ENCODE measurements at places on chromosomes 4 and X.

GRCh38 chrX:72309297-72310071 is 3.8 kb upstream of the CITED1 start:
- DNase-seq: no peak

DNA sequence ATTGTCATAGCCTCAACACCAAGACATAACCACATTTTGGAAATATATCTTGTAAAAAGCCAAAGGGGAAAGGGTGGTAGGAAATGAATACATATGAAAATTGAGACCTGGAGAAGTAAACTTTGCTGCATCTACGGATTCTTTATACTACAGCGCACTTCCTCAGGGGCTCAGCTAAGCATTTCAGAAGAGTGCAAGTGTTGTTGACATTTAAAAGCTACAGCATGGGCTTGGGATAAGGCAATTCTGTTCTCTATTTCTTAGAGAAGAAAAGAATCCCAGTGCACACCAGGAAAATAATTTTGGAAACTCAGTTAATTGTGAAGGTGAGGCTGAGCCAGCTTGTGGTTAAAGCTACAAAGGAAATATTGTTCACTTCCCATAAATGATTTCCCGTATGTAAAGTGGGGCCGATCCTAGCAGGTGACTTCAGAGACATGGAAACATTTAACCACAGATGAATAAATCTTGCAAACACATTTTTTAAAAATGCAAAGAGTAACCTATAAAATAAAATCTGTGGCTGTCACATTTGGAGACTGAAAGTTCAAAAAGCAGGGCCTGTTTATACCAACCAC is 12.6 kb upstream of the GBA3 start:
- no peak for DNase-seq

- no peak for DNase-seq
Measured at GRCh38 chr4:186029571-186030398, 39.2 kb upstream of the TLR3 start.

DNA sequence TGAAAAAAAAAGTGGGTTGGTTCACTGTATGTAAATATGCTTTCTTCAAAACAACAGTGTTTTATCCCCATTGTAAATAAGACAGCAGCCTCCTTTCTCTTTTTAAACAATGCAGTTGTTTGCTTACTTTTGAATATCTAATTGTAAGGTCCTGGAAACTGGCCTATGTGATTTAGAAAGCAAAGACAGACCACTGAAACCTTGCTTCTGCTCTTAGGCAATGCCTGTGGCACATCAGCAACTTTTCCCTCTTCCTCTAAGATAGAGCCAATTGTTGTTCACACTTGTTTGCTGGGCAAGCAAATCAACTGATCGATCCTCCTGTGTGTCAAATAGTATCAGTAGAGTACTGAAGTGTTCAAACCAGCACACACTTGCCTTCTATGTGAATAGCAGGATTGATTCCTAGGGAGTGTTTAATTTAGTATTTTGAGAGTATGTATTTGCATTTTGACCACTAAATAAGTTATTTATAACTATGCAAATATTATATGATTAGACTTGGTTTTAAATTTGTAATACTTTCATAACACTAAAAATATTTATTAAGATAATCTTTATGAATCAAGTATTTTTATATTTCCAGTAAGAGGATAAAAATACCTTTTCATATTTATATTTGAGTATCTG is 55.4 kb upstream of the GRPR start:
- DNase-seq: no peak

DNA sequence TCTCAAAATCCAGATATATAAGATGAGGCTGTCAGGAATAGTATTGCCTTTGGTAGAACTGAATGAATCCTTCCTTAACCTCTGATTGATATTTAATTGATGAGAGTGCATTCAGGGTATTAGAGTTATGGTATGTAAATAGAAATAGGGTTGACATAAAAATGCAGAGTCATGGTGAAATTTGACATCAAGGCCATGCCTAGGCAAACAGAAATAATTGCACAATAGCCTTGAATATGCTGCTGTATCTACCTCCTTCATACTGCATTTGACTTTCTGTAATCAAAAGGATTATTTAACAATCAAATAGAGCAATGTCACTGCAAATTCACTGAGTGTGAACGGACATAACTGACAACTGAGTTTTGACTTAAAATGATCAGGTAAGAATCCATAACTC is 1316.3 kb downstream of the STIM2 start:
- DNase-seq: no peak

GRCh38 chrX:7198499-7198898 is 50.5 kb upstream of the PUDP start:
- DNase-seq: no peak

GRCh38 chrX:97968376-97969163 is 1084.9 kb downstream of the RPA4 start:
- DNase-seq: no peak

DNA sequence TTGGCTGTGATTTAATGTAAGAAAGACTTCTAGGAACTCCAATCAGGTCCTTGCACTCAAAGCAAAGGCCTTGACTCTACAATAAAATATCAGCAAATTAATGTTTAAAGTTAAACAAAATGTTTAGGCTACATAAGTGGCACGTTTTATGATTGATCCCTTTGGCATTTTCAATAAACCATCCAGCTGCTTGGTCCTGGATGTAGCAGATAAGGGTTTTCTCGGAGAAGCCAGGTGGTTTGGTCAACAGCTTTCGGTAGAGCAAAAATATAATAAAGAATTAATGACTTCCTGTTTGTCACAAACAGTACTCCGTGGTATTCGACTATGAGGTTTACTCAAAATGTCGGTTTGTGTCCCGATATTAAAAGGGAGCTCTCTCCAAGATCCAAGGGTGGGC is 95.8 kb downstream of the GEMIN8 start:
- no peak for DNase-seq

- DNase-seq: no peak
Measured at GRCh38 chrX:46984705-46985104, 72.5 kb downstream of the JADE3 start.

- no peak for DNase-seq
Measured at GRCh38 chr4:19844446-19844845, 407.3 kb upstream of the SLIT2 start.

GRCh38 chr4:85180533-85180932 is 214.0 kb upstream of the WDFY3 start:
- no peak for DNase-seq

DNA sequence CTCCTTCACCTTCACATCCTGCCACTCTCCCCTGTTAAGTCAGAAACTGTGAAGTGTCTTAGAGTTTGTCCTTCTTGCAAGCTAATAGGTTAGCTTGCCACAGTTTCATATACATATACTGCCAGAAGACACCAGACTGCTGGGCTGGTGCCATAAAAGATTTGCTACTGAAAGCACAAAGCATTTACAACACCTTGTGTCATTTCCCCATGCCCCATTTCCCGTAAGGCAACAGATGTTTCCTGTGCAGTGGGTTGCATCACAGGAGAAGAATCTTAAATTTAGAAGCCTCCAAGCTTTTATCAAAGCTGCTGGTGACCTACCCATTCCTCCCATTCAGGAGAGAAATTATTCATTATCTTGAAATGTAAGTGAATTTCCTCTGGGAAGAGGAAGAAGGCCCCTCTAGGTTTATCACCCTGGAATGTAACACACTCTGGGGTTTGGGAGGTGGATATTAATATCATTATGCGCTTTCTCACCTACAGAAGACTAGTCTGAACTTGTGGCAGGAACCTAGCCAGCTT is 34.5 kb upstream of the RAB33B start:
- peak; percentile 4 for DNase-seq

DNA sequence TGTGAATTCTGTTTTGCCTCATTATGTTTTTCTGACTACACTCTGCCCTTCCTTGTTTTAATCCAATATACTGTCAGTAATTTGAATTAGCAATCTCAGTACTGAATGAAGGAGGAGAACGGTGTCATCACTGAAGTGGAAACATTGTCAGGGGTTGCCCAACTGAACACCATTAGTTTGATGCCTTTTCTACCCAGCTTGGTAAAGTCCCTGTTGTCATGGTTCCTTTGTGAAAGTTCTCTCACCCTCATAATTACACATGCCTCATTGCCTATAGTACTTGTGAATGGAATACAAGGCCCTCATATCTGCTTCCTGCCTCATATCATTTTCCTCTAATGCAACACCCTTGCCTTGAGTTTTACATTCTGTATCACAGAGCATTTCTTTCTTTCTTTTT is 76.9 kb downstream of the RRAGB start:
- no peak for DNase-seq

- peak; percentile 44 for DNase-seq
Measured at GRCh38 chr4:75708218-75708691, 16.1 kb upstream of the USO1 start.

DNA sequence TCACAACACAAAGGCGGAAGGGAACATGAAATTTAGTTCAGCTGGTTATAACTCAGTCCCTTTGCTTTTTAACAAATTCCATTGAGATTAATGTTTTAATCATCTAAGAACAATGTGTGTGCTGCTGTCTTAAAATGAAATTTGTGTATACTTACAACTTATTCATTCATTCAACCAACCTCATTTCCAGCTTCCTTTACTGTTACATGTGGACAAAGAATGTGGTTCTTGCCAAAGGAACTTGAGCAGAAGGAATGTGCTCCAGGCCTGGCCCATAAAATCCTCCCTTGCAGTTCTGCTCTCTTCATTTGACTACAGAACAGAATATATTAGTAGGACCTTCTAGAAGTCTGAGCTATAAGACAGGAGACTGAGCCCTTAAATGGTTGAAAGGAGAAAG is 176.8 kb upstream of the GLRA2 start:
- DNase-seq: no peak

- DNase-seq: no peak
Measured at GRCh38 chrX:41133551-41133950, 48.3 kb downstream of the USP9X start.

- no peak for DNase-seq
Measured at GRCh38 chrX:20005883-20006282, 15.0 kb upstream of the BCLAF3 start.

GRCh38 chrX:153414856-153415510 is 3.7 kb downstream of the ZFP92 start:
- no peak for DNase-seq

DNA sequence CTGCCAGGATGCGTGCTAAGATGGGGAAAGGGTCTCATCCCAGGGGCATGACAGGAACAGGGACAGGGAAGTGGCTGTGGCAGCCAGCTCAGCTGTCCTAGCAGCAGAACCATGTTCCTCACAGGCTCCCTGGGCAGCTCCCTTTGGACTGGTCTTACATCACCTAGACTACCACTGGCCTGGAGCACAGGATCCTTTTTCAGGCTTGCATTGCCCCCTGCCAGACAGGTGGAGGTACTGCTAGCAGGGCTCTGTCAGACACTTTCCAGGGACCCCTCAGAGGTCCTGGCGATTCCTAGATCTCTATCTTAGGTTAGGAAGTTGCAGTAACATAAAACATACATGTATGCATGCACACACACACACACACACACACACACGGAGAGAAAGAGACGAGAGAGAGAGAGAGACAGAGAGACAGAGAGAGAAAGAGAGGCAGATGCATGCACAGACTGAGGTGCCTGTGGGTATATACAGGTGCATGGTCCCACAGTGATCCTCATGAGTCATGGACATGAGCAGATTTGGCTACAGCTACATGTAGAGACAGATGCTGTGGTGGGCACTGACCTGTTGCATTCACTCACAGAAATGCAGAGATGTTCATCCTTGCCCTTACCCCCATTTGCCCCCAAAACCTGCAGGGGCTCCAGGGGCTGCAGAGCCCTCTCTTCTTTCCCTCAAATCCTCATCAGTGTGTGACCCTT is 63.6 kb downstream of the STARD8 start:
- peak; percentile 3 for DNase-seq

DNA sequence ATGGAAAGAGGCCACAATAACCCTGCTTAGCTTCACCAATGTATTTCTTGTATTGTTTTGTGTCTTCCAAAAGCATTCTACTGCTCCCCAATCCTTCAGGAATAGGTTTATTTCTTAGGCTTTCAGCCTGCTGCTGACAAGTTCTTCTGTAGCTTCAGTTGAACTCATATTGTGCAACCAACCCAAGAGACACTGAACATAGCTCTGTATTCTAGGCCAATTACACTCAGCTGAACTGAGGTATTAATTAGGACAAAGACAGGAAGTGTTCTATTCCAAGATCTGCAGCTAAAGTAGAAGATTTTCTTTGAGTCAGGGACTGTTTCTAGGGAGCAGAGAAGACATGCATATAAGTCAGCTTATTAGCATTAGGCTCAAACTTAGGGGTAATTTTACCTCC is 151.8 kb downstream of the LHFPL1 start:
- no peak for DNase-seq

Measured in activated naive CD8-positive, alpha-beta T cell treated with anti-CD3 and anti-CD28 coated beads for 36 hours (primary cell).